ENCODE measurements at places on chromosomes 5 and 9.

DNA sequence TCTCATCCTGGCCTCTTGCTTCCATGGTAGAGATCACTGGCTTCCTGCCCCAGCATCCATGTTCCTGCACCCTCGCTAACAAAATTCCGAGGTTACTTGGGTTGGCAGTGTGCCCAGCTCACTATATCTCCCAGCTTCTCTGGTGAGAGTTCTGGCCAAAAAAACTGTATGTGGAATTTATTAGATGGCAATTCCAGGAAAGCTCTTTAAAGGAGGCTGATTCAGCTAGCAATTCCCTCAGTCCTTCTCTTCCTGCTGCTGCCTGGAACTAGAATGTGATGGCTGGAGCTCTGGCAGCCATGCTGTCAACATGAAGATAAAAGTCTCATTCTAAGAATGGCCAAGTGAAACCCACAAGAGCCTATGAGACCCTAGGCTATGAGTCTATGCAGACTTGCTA lies 88.8 kb downstream of the SECISBP2 start:
- DNase-seq = no peak

DNA sequence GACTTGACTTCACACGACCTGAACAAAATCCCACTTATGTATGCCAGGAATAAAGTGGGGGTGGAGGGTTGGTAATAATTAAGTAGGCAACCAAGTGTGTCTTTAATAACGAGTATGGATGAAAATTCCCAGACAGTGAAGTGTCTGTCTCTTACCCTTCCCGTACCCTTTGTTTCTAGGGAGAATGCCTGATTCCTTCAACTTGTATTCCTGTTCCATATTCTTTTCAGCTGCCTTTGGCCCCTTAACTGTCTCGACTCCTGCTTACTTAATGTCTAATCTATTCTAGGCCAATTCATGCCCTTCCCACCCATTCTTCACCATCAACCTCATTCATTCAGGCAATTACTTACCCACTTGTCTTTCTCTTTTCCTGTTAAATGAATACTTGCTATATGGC lies 380.5 kb downstream of the RAB3C start:
- DNase-seq = no peak

- DNase-seq = no peak
These were observed 316.1 kb downstream of the GADD45G start for GRCh38 chr9:89920951-89921350.

- no peak for DNase-seq
These were observed 1.1 kb upstream of the LCNL1 start for GRCh38 chr9:136981588-136982231.

DNA sequence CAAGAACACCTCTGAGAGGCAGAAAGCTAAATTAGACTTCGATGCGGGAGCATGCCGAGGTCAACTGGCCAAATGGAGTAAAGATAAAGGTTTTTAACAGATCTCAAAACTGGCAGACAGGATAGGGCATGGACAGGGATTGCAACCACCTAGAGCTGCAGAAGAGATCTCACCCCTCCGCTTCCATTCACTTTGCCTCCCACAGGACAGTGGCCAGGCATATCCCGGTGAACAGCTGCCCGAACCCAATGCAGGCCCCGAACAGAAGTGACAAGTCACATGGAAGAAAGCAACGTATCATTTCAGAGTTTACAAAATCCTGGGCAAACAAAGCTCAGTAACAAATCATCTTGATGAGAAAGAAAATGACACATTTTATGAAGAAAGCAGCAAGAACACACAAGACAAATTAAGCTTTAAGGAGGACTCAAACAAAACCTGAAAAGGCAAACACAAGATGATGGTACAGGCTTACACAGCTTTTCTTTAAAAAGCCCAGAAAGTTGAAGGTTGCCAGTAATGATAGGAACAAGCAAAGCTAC lies 18.4 kb downstream of the RNF130 start:
- DNase-seq = no peak

- DNase-seq = no peak
These were observed 15.1 kb upstream of the ISOC1 start for GRCh38 chr5:129079496-129079895.

- no peak for DNase-seq
These were observed 7.5 kb downstream of the SURF4 start for GRCh38 chr9:133368249-133368881.

GRCh38 chr5:93161661-93162654 lies 419.1 kb downstream of the NR2F1-AS1 start:
- no peak for DNase-seq

DNA sequence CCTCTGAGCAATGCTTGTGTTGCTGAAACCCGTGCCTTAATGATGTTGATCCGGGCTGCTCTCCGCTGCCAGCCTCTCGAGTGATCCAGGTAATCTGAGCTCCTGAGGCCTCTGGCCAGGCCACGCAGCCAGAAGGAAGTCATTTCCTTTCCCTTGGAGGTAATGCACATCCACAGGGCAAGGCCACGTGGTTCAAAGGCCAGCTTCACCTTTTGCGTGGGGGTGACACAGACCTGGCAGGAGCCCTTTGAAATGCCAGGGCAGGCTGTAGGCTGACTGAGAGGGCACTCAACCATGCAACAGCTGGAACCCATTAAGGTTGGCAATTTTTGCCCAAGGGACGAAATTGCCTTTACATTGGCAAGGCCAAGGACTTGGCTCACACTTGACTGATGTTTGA lies 80.4 kb downstream of the LIX1 start:
- no peak for DNase-seq

- no peak for DNase-seq
These were observed 198.6 kb downstream of the MSX2 start for GRCh38 chr5:174922955-174923354.

DNA sequence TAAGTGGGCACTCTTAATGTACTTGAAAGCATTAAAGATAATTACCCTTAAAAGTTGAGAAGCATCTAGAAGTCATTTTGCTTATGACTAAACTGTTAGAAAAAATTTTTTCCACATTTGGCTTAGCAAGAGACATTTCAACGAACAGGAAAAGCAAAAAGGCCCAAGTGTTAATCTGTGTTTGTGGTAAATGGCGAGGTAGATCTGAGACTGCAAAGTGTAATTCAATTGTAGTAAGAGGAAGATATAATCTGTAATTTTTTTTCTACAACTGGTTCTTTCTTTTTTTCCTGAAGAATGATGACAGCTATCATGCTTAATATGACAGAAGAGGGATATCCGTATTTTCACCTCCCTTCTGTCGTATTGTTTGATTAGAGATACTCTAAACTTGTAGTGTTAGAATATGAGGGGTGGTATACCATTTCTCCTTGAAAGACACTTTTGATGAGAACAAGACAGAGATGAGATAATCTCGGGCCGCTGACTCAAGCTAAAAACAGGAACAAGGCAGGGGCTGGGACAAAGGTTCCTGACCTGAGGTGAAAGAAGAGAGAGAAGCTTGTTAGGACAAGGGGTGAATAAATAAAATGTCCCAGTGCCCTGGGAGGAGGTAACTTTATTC lies 459.3 kb upstream of the ZNF608 start:
- no peak for DNase-seq
